GM12864 (cell line): ENCODE measurements at places on chromosomes 4 and X.

GRCh38 chr4:15809058-15809457 lies 30.9 kb downstream of the CD38 start:
- DNase-seq, result peak; percentile 26

DNA sequence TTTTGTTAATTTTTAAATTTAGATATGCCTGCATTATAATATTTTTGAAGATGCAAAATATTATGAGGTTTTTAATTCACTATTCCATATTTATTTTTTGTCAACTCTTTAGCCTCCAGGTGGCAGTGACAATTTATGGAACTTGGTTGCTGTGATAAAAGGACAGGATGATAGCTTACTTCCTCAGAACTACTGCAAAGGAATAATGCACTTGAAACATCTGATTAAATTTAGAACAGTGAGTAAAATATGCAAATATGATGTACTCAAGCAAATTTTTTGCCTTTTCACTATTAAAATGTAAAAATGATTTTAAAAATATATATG lies 45.1 kb downstream of the SPATA4 start:
- DNase-seq, result no peak

- no peak for DNase-seq
Observed at GRCh38 chr4:15938182-15938581, 358 bp downstream of the FGFBP1 start.

GRCh38 chr4:52659722-52660261 lies 691 bp upstream of the USP46 start:
- DNase-seq, result no peak

DNA sequence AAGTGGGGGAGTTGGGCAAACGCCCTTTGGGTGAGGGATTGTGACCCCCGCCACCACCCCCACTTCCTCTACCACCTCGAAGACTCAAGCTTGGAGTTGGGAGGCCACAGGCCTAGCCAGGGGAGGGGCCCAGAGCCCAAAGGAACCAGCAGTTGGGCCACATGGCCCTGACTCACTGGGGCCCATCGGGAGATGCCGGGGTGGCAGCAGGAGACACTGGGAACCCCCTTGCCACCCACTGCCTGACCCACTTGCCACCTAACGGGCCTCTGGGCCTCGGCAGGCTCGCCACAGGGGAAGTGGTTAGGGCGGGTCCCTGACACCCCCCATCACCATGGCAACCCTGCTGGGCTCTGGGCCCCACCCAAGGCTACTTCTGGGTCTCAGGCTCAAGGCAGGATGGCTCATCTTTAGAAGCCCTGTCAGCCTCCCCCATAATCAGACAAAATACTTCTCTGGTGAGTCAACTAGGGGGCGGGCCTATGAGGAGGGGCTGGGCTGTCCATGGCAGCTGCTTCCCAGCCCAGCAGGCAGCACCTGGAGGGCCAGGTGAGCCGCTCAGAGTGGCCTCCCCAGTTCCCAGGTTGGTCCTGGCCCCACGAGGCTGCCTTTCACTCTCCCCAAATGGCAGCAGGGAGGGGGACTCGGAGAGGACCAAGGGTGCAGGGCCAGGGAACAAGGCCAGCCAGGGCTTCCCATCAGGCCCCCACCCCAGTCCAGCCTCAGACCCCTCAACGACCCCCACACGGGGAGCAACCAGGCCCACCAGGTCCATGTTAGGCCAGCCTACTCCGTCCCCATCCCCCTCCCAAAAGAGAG lies 5.6 kb downstream of the FLNA start:
- DNase-seq, result peak; percentile 59

DNA sequence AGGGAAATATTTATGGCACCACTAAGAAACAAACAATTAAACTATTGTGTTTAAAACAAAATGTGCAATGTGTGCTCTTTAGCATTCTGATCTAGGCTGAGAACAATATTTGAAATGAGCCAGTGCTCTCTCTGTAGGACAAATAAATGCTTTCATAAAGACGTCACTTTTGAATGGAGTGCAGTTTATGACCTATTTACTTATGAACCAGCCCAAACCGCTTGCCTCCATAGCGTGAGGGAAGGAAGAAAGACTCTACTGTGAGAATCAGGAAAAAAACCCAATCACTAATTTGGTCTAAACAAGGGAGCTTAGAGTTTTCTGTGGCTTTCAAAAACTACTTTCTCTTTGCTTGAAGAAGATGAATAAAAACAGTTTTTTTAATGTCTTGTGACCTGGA lies 39.4 kb downstream of the SAT1 start:
- DNase-seq, result no peak

- no peak for DNase-seq
Observed at GRCh38 chr4:78323439-78323838, 228.1 kb upstream of the ANXA3 start.

DNA sequence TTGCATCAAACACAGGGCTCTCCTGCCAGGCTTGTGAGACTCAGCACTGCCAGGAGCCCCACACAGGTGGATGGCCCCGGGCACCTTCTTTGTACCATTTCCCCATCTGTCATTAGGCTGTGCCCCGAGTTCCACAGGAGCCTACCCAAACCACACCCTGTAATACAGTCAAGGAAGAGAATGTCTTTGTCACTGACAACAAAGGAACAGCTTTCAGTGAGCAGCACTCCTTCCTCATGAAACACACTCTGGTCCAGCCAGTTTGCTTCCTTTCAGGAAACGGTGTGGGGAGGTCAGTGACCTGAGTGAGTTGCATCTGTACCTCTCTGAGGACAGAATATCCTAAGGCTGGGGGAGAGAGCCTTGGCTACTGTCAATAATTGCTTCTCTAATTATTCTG lies 53.7 kb downstream of the LNX1 start:
- no peak for DNase-seq

- DNase-seq, result no peak
Observed at GRCh38 chr4:105710678-105711077, 2.1 kb downstream of the GSTCD start.

DNA sequence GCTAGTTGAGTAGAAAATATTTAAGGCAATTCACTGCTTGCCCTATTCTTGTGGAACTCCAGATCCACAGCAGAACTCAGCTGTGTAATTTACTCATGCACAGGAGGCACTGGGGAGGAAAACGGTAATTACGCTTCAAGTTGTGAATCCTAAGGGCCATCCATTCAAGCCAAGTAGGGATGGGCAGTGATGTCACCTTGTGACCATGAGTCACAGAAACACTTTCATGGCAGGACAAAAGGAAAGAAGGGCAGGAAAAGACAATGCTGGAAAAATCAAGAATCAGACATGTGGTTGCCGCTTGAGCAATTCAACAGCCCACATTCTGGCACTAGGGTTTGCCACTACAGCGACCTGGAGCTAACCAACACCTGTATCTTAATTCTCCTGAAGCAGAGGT lies 1.4 kb downstream of the PAQR3 start:
- DNase-seq, result no peak

DNA sequence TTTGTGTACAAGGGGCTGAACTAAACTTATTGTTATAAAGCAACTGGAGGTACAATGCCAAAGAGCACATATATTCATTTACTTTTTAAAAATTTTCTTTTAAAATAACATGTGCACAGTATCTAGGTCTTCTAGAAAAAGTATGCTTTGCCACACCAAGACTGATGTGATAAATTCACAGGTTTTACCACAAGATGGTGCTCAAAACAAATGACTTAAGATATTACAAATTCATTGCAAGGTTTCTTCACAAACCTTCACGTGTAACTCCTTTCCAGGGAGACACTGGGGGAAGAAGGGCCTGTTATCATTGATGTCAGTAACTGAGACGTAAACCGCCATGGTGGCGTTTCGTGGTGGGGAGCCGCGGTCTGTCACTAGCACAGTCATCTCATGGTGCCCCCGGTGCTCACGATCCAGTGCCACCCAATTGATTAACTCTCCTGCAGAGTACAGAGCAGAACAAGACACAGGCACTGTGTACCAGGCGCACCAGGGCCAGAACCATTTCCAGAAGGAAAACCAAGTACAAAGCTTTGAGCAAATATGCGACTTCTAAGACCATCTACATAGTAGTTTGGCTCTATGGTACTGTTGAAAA lies 162.2 kb downstream of the DCHS2 start:
- no peak for DNase-seq

DNA sequence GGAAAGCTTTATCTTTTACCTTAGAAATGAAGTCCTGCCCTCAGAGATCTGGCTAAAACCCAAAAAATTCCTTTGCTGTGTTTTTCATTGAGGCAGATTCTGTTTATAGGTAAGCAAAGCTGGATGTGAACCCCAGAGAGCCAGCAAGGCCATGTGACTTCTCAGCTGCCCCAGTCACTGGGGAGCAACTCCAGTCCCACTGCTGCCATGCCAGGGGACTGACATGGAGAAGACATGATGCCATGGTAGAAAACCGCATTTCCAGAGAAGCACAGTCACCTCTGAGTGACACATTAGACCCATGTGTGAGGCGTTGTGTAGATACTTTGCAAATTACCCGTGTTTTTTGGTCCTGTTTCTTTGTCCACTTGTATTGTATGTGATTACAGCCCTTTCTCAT lies 45.4 kb downstream of the PTTG2 start:
- DNase-seq, result no peak

- no peak for DNase-seq
Observed at GRCh38 chrX:11589641-11590040, 76.1 kb downstream of the ARHGAP6 start.

GRCh38 chrX:9855561-9856283 lies 69.5 kb downstream of the SHROOM2 start:
- no peak for DNase-seq

- no peak for DNase-seq
Observed at GRCh38 chrX:6856471-6856870, 291.0 kb upstream of the STS start.

- no peak for DNase-seq
Observed at GRCh38 chrX:132025041-132025440, 1.9 kb downstream of the STK26 start.

- no peak for DNase-seq
Observed at GRCh38 chr4:26420438-26420837, 69.8 kb downstream of the CCKAR start.

- DNase-seq, result no peak
Observed at GRCh38 chrX:154751669-154752271, 893 bp upstream of the GAB3 start.

GRCh38 chr4:145818011-145818410 lies 120.6 kb downstream of the ZNF827 start:
- DNase-seq, result no peak

- DNase-seq, result no peak
Observed at GRCh38 chrX:2474280-2474962, 26.4 kb downstream of the DHRSX start.
